ENCODE measurements at places on chromosomes 11 and 22.

DNA sequence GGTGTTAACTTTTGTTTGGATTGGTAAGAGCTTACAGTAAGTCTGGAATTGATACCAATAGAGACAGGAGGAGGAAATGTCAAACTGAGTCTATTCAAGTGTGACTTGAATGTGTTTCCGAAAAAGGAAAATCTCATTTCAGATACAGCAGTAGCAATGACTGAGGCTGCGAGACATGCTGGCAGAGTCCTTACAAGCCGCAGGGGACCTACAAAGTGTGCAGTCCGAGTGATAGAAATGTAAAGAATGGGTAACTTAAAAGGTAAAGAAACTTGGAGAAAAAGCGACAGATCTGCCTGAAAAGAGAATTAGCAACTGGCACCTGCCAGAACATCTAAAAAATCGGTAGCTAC is 444 bp downstream of the CWF19L2 start:
- no peak for DNase-seq

GRCh38 chr22:20583471-20583922 is 76.1 kb downstream of the MED15 start:
- no peak for DNase-seq

- DNase-seq, result no peak
Measured at GRCh38 chr22:23689414-23689813, 1.4 kb upstream of the RGL4 start.

GRCh38 chr22:36540867-36541642 is 12.1 kb upstream of the EIF3D start:
- no peak for DNase-seq

- no peak for DNase-seq
Measured at GRCh38 chr22:42275970-42276369, 5.5 kb upstream of the TCF20 start.

GRCh38 chr11:125375146-125375545 is 120.9 kb downstream of the FEZ1 start:
- DNase-seq, result no peak
